ENCODE measurements at places on chromosomes 5 and 9.

- no peak for DNase-seq
These were observed 21.8 kb upstream of the FKTN start for GRCh38 chr9:105535920-105536668.

- DNase-seq: no peak
These were observed 11.0 kb downstream of the PRXL2C start for GRCh38 chr9:96644137-96644536.

DNA sequence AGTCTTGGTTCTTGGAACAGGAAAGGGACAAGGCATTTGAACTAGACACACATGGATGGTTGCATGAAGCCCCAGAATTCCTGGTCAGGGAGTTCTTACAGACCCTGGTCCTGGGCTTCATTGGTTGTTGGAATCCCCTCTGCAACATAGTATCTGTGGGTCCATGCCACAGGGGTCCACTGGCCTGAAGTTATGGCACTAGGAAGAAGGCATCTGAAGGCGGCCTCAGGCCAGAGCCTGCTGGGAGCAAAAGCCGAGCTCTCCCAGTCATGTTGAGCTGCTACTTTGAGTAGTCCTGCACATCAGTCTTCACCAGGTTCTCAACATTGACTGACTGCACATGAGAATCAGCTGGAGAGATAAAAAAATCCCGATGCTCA lies 71.1 kb upstream of the PITX1 start:
- DNase-seq: no peak

DNA sequence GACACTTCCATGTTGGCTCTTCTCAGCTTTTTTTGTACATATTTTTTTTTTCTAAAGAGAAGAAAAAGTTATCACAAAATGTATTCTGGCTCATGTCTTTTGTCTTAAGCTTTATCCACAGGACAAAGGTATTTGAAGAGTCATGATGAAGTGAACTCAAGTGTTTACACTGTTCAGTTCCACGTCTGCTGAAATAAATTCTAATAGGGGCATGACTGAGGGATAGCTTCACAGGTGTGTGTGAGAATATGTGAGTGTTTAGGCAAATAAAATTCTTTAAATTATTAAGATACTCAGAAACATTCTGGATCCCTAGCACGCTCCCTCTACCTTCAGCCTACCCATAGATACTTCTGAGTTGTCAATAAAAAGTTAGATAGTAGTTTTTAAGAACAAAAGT lies 59.8 kb downstream of the BAAT start:
- no peak for DNase-seq

DNA sequence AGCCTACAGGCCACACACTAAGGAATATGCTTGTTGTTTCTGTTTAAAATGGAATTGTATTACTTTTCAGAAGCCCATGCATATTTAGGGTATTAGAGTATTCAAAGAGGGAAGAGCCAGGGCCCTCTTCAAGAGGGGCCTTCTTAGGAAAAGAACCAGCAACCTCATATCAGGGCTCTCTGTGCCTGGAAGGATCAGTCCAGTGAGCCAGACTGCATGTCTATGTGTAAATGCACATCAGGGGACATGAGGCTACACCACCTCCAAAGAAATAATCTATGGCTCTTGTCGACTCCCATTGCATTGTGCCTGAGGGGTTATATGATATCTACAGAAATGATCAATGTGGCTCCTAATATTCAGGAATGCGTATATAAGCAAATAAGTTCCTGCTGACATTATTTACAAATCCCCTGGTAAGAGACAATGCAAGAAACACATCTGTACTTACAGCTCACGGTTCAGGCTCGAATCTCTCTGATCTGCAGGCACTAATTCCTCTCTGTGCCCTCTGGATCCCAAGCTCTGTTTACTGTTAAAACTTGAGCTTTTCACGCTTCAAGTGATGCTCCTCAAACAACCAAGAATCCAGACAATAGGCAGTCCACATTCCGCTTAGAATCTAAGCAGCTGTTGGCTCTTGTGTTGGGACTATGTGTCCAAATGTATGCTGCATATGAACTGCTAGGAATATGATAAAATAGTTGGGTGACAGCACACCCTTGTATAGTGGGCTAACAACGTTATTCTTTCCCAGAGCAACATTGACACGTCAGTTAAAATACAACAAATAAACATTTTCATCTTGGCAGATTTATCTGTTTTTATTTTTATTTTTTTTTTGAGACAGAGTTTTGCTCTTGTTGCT lies 150.2 kb upstream of the KLF9 start:
- no peak for DNase-seq

Data from memory B cell (primary cell).